Tibial artery (tissue), 4 donors: ENCODE measurements at places on chromosomes 1 and 21.
A peak's percentile ranks its signal among the peaks of the same experiment; 100 is the strongest.

DNA sequence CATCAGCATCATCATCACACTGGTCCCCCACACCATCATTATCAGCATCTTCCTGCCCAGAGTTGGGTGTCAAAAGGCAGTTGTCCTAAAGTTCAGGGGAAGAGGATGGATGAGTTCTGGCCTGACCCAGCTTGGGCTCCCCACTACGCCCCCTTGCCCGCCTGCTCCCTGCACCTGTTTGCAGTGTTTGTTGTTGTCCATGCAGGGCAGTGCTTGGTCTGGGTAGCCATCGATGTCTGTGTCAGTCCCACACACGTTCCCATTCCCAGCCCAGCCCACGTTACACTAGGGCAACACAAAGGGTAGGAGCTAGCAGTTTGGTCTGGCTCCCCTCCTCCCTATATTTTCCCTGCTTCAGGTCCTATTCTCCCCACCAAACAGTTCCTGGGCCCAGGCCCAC, 6.8 kb downstream of the THBS3 start:
- H3K27ac ChIP-seq, result no peak overlapping the region
- H3K36me3 ChIP-seq, result no peaks in the 10 kb centered on the region
- peaks cover 3% of the 10 kb centered on the region for H3K4me1 ChIP-seq
- H3K4me3 ChIP-seq, result no peak overlapping the region
- H3K27me3 ChIP-seq, result no peaks in the 10 kb centered on the region
- DNase-seq, result no peak

DNA sequence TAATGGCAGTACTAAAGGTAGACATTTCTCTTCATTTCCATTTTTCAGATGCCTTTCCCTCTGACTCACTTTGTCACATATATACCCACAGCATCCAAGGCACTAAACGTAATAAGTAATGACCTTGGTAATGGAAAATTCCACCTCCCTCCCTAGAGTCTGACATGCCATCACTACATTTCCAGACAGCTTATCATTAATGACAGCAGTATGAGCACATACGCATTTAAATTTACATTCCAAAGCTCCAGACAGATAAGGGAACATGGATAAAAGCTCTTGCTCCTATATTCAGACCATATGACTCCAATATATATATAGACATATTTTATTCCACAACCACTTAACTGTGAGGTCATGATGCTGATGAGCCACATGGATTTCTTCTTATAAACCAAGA, 191.7 kb upstream of the GORAB start:
- no peaks in the 10 kb centered on the region for H3K36me3 ChIP-seq
- no peak overlapping the region for H3K27ac ChIP-seq
- no peak for DNase-seq
- H3K27me3 ChIP-seq, result no peaks in the 10 kb centered on the region
- no peak overlapping the region for H3K4me3 ChIP-seq

DNA sequence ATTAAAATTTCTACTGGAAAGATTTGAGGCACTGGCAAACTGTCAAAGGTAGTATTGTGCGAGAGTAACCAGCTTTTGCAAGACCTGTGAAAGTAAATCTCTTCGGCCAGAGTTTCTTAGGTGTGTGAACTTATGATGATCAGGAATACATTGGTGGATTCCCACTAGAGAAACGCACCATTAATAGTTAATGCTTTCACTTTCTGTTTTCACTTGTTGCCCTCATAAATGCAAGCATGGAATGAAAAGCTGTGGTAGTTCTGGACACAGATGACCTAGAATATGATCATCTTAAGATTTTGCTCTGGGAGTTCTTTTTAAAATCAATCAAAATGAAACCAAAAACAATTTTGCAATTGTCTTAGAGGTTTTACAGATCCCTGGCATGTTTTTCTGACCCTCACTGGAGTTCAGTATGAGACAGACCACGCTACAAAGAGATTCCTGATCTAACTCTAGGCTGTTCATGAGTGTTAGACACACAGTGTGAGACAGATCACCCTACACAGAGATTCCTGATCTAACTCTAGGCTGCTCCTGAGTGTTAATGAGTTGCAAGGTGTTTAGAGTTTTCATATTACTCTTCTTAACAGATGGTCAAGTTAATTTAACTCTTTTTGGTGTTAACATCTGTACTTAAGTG, 98.8 kb downstream of the SDCCAG8 start:
- H3K4me3 ChIP-seq, result no peak overlapping the region
- H3K36me3 ChIP-seq, result peaks cover 18% of the 10 kb centered on the region
- no peaks in the 10 kb centered on the region for H3K4me1 ChIP-seq
- no peaks in the 10 kb centered on the region for H3K27me3 ChIP-seq
- no peak for DNase-seq

- H3K4me1 ChIP-seq, result peaks cover 13% of the 10 kb centered on the region
- H3K27ac ChIP-seq, result no peak overlapping the region
- no peaks in the 10 kb centered on the region for H3K27me3 ChIP-seq
- no peaks in the 10 kb centered on the region for H3K36me3 ChIP-seq
These were observed 43.1 kb upstream of the EPS8L3 start for GRCh38 chr1:109806733-109807400.

DNA sequence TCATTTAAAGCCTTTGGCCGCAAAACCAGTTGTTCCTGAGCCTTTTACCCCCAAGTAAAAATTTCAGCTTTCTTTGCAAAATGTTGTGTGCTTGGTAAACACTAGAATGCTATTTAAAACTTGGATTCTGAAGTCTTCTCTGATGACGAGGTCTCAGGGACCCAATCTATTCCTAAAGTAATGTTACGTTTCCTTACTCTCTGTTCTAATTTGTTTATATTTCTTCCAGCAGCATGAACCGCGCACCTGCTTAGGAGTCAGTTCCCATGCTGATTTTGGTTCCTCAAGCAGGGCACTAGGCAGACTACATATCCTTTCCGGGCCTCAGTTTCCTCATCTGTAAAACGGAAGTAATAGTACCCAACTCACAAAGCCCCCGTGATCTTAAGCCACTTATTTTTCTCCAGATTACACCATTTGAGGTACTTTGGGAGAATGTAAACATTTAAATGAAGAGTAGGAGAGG, 969 bp upstream of the ALDH4A1 start:
- H3K4me1 ChIP-seq, result peaks cover 38% of the 10 kb centered on the region
- DNase-seq, result no peak

DNA sequence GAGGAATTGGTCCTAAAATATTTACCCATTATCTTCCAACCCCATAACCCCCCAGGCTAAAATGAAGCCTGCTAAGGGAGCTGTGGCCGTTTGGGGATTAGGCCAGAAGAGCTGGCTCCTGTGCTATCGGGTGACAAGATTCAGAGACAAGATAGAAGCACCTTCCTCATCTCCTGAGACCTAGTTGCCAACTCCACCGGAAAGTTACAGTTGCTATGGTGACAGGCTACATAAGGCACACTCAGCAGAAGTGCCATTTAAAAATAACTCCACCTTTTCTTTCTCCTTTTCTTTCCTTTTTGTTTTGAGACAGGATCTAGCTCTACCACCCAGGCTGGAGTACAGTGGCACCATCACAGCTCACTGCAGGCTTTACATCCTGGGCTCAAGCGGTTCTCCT, 43.6 kb upstream of the ROR1 start:
- no peak overlapping the region for H3K4me3 ChIP-seq
- H3K27me3 ChIP-seq, result no peaks in the 10 kb centered on the region
- no peaks in the 10 kb centered on the region for H3K4me1 ChIP-seq
- H3K27ac ChIP-seq, result peak overlapping the region; percentile 20

DNA sequence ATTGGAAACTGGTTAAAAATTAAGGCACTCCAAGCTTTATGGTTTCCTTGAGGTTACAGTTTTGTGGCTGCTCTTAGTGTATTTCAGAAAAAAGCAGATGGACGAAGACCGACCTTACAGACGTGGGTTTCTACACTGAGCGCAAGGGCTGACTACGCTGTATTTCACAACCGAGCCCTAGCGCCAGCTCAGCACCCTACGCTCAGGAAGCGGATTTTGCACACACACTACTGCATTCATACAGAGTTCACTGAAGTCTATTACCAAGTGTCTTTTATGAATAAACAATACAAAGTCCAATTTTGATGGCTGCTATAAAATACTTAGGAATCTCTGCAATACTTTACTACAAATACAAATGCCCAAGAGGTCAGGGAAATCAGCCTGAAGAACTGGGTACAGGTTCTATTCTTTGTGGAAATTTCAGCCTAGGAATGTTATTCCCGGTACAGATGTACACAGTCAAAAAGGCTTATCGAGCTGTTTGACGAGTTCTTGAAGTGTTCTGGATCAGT, 23.8 kb downstream of the PTTG1IP start:
- no peak overlapping the region for H3K4me3 ChIP-seq
- no peak overlapping the region for H3K27ac ChIP-seq
- H3K4me1 ChIP-seq, result no peaks in the 10 kb centered on the region
- peaks cover 68% of the 10 kb centered on the region for H3K36me3 ChIP-seq

- H3K4me3 ChIP-seq, result peak overlapping the region; percentile 82
- no peaks in the 10 kb centered on the region for H3K36me3 ChIP-seq
These were observed 744 bp downstream of the ZNF670 start for GRCh38 chr1:247077876-247078257.

GRCh38 chr1:23809751-23810171, 9.2 kb upstream of the GALE start:
- peak; percentile 62 for DNase-seq
- no peaks in the 10 kb centered on the region for H3K4me1 ChIP-seq
- no peaks in the 10 kb centered on the region for H3K27me3 ChIP-seq
- H3K4me3 ChIP-seq, result no peak overlapping the region
- H3K36me3 ChIP-seq, result peaks cover 29% of the 10 kb centered on the region
- H3K27ac ChIP-seq, result no peak overlapping the region

- no peaks in the 10 kb centered on the region for H3K27me3 ChIP-seq
- peaks cover 16% of the 10 kb centered on the region for H3K36me3 ChIP-seq
- H3K4me1 ChIP-seq, result no peaks in the 10 kb centered on the region
- no peak overlapping the region for H3K4me3 ChIP-seq
- H3K27ac ChIP-seq, result no peak overlapping the region
These were observed 20.1 kb downstream of the BCAS2 start for GRCh38 chr1:114561333-114561732.

DNA sequence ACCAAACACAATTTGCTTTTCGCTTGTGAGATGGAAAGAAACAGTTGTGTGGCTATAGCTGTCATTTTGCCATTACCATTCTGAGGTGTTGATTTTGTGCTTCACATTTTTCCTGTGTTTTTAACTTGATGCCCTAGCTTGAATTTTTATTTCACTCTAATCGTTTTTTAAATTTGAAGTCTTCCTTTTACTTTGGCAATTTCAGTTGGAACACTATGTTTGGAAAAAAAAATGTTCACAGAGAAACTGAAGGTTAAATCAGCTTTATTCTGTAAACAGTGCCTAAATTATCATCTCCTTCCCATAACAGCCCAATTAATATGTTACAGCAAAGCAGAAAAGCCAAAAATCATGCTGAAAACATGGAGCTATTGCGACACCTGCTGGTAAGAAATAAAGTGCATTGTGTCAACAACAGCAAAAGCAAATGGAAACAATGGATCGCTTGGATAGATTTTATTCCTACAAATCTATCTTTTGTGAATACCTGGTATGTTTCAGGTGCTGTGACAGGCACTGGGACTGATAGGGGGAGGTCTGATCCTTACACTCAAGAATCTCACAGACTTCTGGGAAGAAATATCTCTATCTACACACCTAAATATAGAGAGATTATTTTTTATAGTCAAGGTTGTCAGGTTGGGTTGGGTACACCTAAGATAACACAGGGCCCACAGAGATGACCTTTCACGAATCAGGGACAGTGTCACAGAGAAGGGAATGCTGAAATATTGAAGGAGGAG, 16.2 kb upstream of the ERICH3 start:
- no peak overlapping the region for H3K27ac ChIP-seq
- H3K27me3 ChIP-seq, result no peaks in the 10 kb centered on the region
- no peak for DNase-seq
- H3K4me1 ChIP-seq, result no peaks in the 10 kb centered on the region
- H3K36me3 ChIP-seq, result no peaks in the 10 kb centered on the region

GRCh38 chr21:33232291-33233034, 2.7 kb downstream of the IFNAR2 start:
- DNase-seq, result no peak
- no peak overlapping the region for H3K4me3 ChIP-seq
- no peaks in the 10 kb centered on the region for H3K27me3 ChIP-seq
- H3K27ac ChIP-seq, result no peak overlapping the region
- H3K36me3 ChIP-seq, result no peaks in the 10 kb centered on the region
- peaks cover 3% of the 10 kb centered on the region for H3K4me1 ChIP-seq

DNA sequence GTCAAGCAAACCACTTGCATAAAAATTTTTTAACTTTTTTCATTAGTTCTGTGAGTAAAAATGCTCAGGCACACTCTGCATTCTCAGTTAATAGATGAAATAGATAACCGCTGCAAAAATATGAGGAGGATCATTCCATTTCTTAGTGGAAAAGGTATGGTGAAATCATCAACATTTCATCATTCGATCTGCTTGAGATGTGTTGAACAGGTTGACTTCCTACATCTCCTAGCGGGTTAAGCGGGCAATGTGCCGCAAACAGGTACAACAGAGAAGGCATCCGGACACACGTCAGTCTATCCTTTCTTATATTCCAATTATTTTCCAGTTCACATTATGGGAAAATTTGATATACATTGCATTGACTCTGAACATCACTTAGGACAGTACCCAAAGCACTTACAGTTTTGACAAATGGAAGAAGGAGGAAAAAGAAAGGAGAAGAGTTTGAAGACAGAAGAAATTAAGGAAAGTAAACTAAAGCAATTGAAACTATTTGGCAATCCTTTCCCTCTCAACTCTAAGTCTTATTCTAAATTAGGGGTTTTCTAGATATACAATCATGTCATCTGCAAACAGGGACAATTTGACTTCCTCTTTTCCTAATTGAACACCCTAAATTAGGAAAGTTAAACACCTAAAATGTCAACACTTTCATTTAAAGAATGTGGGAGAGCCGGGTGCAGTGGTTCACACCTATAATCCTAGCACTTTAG, 33.5 kb downstream of the NIBAN1 start:
- H3K27me3 ChIP-seq, result no peaks in the 10 kb centered on the region
- no peak overlapping the region for H3K4me3 ChIP-seq
- H3K27ac ChIP-seq, result peak overlapping the region; percentile 3
- no peak for DNase-seq

- no peak for DNase-seq
- H3K27ac ChIP-seq, result peak overlapping the region; percentile 64
- H3K36me3 ChIP-seq, result peaks cover 16% of the 10 kb centered on the region
- no peaks in the 10 kb centered on the region for H3K27me3 ChIP-seq
- peak overlapping the region; percentile 39 for H3K4me3 ChIP-seq
These were observed 1.1 kb downstream of the CCDC17 start for GRCh38 chr1:45622524-45623394.

GRCh38 chr1:23594927-23595353, 35.6 kb upstream of the ID3 start:
- H3K27me3 ChIP-seq, result no peaks in the 10 kb centered on the region
- H3K4me1 ChIP-seq, result no peaks in the 10 kb centered on the region
- no peak overlapping the region for H3K4me3 ChIP-seq
- no peak for DNase-seq
- H3K27ac ChIP-seq, result no peak overlapping the region
